Activated naive CD4-positive, alpha-beta T cell treated with anti-CD3 and anti-CD28 coated beads, Interleukin-2, amount 10 ng/mL, durations not matched to agents 7 days and 5 days (primary cell): ENCODE measurements at places on chromosomes 2 and 18.

DNA sequence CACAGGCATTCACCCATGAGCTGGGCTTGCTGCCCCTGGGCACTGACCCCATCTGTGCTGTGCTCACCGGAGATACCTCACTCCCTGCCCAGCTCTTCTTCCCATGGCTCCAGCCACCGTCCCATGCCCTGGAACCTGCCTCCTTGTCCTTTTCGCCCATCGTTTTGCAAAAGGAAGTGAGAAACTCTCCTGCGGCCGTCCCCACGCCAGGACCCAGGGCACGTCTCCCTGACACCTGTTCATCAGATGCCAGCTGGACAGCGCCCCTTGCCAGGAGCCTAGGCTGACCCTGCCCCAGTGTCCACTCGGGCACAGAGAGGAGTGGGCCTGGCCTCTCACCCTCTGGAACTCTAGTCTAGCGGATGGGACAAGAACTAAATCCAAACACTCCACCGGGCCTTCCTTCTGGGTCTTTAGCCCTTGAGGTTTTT is 238.6 kb downstream of the SEPTIN10 start:
- H3K27me3 ChIP-seq = peaks cover 10% of the 10 kb centered on the region
- no peaks in the 10 kb centered on the region for H3K4me1 ChIP-seq
- no peak overlapping the region for H3K27ac ChIP-seq
- H3K4me3 ChIP-seq = no peak overlapping the region
- DNase-seq = no peak

DNA sequence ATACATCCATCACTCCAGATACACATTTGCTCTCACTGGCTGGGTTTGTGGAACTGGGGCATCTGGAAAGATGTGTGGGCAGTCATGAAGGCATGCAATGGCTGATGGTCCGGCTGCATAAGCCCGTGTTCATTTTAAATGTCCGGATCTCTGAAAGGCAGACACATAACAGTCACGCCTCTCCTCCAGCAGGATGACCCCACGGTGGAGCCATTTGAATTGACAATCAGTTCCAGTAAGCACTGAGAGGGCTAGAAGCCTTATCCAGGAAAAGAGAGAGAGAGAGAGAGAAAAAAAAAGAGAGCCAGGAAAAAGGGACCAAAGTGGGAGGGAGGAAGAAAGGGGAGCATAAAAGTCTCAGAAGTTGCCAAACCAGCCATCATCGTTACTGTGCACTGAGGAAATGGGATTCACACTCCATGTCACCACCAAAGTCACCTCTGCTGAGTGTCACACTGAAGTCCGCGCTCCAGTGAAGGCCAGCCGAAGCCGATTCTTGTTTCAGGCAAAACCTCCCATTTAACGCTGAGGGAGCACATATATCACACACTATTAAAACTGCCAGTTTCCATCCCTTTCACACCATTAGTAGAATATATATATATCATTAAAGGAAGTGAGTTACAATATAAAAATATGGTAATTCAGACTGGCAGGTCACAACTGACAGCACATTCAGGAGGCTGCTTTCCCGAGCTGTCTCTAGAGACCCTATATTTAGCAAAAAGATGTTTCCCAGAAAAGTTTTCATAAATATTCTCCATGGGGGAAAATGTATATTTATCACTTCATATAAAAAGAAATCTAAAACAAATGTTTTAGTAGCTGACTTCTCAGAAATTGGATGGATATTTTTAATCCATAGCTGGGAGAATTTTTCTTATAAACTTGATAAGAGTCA is 142.0 kb downstream of the ACTR3 start:
- H3K36me3 ChIP-seq = no peaks in the 10 kb centered on the region
- H3K4me3 ChIP-seq = no peak overlapping the region
- no peak for DNase-seq
- H3K27ac ChIP-seq = no peak overlapping the region

DNA sequence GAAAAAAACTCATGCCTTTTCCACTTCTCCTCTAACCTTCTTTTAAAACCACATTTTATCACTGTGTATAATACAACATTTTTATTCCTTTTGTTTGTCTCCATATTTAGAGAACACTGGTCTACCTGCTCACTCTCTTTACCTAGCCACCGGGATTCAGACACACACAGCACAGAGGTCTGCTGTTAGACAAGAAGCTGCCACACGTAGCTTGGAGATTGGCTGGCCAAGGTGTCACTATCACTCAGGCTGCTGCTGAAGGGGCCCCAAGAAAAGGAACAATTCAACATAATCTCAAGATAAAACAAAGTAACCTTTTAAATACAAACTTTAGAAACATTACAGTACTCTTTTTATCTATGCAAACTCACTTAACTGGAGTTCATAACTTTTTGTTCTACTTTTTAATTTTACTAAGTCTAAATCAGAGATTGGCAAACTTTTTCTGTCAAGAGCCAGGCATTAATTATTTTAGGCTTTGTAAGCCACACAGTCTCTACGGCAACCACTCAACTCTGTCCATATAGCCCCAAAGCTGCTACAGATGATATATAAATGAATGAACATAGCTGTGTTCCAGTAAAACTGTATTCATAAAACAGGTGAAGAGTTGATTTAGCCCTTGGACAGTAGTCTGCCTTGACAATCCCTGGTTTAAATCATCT is 25.8 kb downstream of the FEZ2 start:
- H3K27me3 ChIP-seq = no peaks in the 10 kb centered on the region
- DNase-seq = no peak
- H3K27ac ChIP-seq = no peak overlapping the region
- peaks cover 31% of the 10 kb centered on the region for H3K36me3 ChIP-seq

GRCh38 chr2:188220535-188220934 is 71.1 kb upstream of the GULP1 start:
- no peak for DNase-seq
- no peaks in the 10 kb centered on the region for H3K27me3 ChIP-seq
- no peaks in the 10 kb centered on the region for H3K4me1 ChIP-seq
- no peak overlapping the region for H3K27ac ChIP-seq
- H3K36me3 ChIP-seq = no peaks in the 10 kb centered on the region
